Mesangial cell (primary cell): ENCODE measurements at places on chromosomes 5 and 9. TPM values are rescaled to one million over a fixed set of nuclear protein-coding genes. Genes with fewer than 3 reads are reported as not detected.

Gene GNA14
- 0.49 and 0.51 TPM in 2 replicates for total RNA-seq

Gene NSG2
- not detected in 2 replicates for total RNA-seq

Gene SPATA31A6
- total RNA-seq: not detected in 2 replicates

Gene STPG3
- total RNA-seq: not detected in 2 replicates

Gene MPDZ
- total RNA-seq: 17.1 and 17.6 TPM in 2 replicates

Gene GPR150
- total RNA-seq: under 0.01 and 0.51 TPM in 2 replicates

Gene CA9
- 0.13 and 0.16 TPM in 2 replicates for total RNA-seq

Gene PCA3
- not detected in 2 replicates for total RNA-seq

Gene KLF4
- 16.5 and 21.7 TPM in 2 replicates for total RNA-seq

Gene KIF12
- 8.3 and 67.3 TPM in 2 replicates for total RNA-seq

Gene SVEP1
- 0.16 and 0.38 TPM in 2 replicates for total RNA-seq

Gene IL5
- total RNA-seq: not detected in 2 replicates

Gene SKIC3
- total RNA-seq: 35.8 and 43.6 TPM in 2 replicates

Gene SOHLH1
- not detected in 2 replicates for total RNA-seq

Gene FAM81B
- not detected in 2 replicates for total RNA-seq

Gene SMIM33
- total RNA-seq: under 0.01 TPM in 1 of 2 replicates, not detected in the other

Gene ANKRD31
- total RNA-seq: under 0.01 TPM in 1 of 2 replicates, not detected in the other

Gene GRIA1
- total RNA-seq: not detected in 2 replicates

Gene RFESD
- total RNA-seq: 0.98 and 3.7 TPM in 2 replicates

Gene SAXO1
- 0.51 TPM in 1 of 2 replicates, not detected in the other for total RNA-seq

Gene C5
- total RNA-seq: 0.98 and 1.5 TPM in 2 replicates

Gene SLC6A18
- total RNA-seq: not detected in 2 replicates

Gene ADAMTS19
- total RNA-seq: 0.13 and 0.16 TPM in 2 replicates

Gene HCN1
- not detected in 2 replicates for total RNA-seq

Gene TAF11L5
- not detected in 2 replicates for total RNA-seq

Gene SLC25A2
- 0.63 TPM in 1 of 2 replicates, not detected in the other for total RNA-seq

Gene SHOC1
- not detected in 2 replicates for total RNA-seq
